Fibroblast of skin of abdomen (primary cell): ENCODE measurements at places on chromosomes 12 and 14.
A peak's percentile ranks its signal among the peaks of the same experiment; 100 is the strongest.

DNA sequence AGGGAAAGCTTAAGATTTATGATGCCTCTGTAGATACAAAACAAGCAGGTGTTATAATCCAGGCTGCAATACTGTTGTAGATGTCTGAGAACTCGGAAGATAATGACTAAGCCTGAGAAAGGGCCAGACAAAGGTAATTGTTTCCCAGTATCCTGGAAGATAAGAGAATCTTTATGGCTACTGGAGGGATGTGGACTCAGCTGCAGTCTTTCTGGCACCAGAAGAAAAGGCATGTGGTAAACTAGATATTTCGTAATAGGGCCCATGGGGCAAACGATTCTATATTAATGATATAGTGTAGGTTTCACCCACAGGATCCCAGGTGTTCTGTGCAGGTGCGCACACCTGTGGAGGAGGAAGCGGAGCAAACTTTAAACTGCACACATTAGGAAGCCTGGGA is 9.2 kb upstream of the APOLD1 start:
- no peak for DNase-seq

GRCh38 chr12:121550974-121551634 is 29.7 kb downstream of the KDM2B start:
- no peak for DNase-seq

GRCh38 chr12:124904306-124905098 is 9.9 kb downstream of the UBC start:
- DNase-seq = peak; percentile 71

DNA sequence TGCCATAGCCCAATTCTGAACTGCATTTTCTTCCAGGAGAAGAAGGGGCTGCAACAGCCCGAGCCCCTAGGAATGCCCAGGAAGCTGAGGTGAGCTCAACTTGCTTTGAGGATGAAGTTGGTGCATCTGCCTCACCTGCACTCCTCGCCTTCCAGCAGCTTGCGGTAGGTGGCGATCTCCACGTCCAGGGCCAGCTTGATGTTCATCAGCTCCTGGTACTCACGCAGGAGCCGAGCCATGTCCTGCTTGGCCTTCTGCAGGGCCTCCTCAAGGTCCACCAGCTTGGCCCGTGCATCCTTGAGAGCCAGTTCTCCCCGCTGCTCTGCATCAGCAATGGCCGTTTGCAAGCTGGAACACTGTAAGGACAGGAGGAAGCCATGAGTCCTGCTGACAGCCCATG is 6.0 kb downstream of the KRT75 start:
- no peak for DNase-seq

DNA sequence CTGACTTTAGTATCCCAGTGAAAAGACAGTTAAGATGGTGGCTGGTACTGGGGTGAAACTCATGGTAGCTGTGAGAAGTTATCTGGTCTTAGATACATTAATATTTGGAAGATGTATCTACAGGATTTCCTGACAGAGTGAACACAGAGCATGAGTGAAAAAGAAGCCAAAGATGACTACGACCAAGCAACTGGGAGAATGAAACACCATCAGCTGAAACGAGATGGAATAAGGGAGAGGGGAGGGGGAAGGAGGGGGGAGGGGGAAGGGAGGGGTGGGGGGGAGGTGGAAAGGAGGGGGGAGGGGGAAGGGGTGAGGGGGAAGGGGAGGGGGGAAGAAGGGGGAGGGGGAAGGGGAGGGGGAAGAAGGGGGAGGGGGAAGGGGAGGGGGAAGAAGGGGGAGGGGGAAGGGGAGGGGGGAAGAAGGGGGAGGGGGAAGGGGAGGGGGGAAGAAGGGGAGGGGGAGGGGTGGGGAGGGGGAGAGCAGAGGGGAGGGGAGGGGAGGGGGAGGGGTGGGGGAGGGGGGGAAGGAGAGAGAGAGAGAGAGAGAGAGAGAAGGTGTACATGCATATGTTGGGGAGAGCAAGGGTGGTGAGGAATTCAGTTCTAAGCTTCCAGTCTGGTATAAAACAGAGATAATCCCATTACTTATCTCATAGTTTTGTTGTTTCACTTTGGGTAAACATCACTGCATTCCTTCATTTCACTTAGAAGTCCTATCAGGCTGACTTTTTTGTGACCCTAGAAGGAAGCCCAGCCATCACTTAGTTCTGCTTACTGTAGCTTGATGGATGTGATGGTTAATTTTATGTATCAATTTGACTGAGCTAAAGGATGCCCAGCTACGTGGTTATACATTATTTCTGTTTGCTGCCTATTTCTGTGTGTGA is 73.9 kb downstream of the SPPL3 start:
- no peak for DNase-seq

GRCh38 chr12:75765170-75766059 is 254.0 kb upstream of the KRR1 start:
- no peak for DNase-seq

DNA sequence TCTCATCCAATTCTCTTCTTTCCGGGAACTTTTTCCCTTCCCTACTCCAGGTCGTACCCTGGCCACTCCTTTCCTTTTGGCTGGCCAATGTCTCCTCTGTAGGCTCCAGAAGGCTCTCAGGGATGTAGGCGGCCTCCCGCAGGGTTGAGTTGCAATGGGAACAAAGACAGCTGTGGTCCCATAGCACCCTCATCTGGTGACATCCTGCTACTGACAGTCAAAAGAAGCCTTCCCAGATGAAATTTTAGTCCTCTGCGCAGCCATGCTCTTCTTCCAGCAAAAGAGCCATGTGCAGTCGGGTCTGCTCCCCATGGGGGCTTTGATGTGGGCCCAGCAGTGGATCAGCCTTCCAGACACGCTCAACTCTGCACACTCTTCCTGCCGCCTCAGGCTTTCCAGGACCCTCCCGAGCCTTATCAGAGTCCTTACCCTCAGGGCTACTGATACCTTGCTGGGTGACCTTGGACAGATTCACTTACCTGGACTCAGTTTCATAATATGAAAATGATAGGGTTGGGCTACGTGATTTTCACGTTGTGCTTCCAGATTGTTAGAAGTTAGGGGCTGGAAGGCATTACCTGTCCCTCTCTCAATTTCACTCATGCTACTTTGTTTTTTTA is 5.5 kb upstream of the CELA1 start:
- peak; percentile 60 for DNase-seq

GRCh38 chr12:47797441-47797840 is 22.3 kb downstream of the HDAC7 start:
- no peak for DNase-seq

- no peak for DNase-seq
These were observed 4.3 kb upstream of the LRTM2 start for GRCh38 chr12:1815814-1816729.

DNA sequence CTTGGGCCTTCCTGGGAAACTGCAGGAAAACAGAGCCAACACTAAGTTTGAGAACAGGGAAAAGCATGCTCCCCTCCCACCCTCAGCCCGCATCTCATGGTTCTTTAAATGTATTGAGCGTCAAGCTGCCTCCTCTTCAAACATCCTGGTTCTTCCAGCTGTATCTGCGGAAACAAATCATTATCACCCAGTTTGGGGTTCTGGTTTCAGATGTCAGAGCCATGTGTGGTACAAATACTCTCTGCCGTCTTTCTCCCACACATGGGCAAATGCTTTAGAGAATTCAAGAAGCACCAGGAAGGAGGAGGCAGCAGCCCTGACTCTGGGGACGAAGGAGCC is 29.1 kb downstream of the JDP2 start:
- DNase-seq = no peak

GRCh38 chr12:120651821-120652220 is 11.4 kb downstream of the CABP1 start:
- no peak for DNase-seq

DNA sequence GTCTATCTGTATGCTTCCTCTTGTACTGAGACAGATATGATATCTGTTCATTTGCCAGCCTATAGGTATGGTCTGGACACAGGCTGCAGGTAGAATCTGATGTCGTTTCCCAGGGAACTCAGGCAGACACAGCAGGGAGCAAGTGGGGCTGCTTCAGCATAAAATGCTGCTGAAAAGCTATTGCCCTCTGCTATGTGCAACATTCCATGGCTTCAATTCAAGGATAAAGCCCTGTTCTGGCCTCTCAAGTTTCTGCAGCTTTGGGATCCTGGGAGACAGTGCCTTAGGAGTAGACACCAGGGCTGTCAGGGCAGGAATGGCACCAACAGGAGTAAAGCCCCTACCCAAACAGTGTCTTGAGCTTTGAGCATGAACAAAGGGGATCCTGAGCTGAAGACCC is 173.5 kb downstream of the SLC41A2 start:
- no peak for DNase-seq

GRCh38 chr12:97960741-97961608 is 498.4 kb downstream of the RMST start:
- no peak for DNase-seq

DNA sequence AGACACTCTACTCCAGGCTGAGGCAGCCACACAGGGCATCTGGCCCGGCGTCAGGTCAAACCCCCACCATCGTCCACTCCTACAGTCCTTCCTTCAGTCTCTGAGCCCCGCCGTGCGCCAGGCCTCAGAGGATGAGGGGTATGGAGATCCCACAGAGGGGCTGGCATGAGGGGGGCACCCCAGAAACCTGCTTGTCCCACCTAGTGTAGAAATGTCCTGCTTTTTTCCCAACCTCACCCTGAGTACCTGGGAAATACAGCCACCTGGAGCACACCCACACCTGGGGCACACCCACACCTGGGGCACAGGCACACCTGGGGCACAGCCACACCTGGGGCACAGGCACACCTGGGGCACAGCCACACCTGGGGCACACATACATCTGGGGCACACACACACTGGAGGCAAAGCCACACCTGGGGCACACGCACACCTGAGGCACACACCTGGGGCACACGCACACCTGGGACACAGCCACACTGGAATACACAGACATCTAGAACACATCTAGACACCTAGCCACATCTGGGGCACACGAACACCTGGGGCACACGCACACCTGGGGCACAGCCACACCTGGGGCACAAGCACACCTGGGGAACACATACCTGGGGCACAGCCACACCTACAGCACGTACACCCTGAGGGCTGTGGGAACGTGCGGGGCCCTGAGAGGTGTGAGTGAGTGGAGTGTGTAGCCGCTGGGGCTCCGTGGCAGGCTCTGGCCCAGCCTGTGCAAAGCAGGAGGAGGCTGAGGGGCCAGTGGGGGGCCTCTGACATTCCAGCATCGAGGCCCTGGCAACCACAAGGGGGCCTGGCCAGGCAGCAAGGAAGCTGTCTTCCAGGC is 18.4 kb downstream of the AKT1 start:
- DNase-seq = no peak

DNA sequence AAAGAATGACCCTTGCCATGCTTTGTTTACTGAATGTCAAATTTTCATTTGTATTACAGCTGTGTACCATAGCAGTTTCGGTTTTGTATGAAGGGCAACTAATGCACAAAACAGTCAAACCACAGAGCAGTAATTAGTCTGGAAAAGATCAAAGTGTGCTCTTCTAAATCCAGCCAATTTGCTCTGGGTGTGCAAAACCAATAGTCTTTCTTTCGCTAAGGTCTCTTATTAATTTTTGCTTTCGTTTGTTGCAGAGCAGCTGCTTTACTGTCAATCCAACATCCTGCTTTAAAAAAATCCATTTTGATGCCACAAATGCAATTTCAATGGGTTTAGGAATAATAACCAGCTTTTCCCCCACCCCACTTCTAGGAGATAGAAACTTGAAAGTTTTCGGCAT is 114.2 kb downstream of the BRMS1L start:
- DNase-seq = no peak

GRCh38 chr12:127810041-127810440 is 456.9 kb upstream of the TMEM132C start:
- peak; percentile 99 for DNase-seq

DNA sequence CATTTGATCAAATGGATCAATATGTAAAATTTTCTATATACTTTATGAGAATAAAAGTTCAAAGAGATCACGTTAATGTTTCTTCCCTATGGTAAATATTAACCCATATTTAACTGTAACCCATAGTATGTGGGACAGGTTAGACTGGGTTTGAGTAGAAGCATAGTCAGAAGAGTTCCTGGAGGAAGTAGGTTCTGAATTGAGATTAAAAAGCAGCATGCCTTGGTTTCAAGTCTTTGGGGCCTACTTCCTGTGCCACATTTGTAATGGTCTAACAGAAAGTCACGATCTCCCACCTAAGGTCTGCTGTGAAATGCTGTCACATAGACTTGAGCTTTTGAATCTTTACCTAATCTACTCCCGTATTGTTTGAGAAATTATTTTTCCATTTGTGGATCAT is 63.8 kb downstream of the FIGNL2 start:
- DNase-seq = no peak
